Trophoblast cell (in vitro differentiated cells and primary cell): ENCODE measurements at places on chromosomes 1 and 21.

DNA sequence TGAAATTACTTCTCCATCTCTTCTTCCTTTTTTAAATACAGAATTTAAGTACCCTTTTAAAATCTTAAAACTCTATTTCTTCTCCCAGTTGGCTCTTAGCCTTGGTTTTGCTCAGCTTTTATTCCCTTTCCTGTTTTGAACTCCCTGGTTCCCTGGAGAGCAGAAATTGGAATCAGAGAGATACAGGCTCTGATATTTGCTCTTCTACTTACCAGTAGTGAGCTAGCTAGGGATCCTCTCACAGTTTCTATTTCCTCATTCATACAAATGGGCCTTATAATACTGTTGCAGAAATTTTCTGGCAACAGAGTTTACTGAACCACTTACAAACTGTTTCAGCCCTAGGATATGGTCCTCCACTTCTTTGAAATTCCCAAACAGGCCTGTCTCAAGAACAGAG lies 606.3 kb downstream of the NUF2 start:
- no peak for DNase-seq
- H3K27ac ChIP-seq, result no peak overlapping the region
- no peak overlapping the region for H3K4me3 ChIP-seq
- H3K4me1 ChIP-seq, result no peaks in the 10 kb centered on the region

DNA sequence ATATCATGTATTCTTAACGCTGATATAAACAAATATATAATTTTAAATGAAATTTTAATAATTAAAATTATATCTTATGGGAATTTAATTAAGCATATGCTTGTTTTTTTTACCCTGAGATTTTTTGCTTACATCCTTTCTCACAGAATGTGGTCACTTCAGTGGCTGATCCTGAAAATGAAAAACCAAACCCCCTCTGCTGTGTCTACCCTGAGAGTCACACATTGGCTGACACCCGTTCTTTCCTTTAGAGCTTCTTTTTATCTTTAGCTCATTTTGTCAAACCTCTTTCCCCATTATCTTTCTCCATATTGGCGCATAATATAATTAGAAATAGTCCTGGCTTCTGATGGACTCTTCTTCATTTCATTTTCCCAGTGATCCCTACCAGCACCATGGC lies 10.8 kb upstream of the CACYBP start:
- no peak overlapping the region for H3K4me3 ChIP-seq
- H3K36me3 ChIP-seq, result no peaks in the 10 kb centered on the region
- H3K27ac ChIP-seq, result no peak overlapping the region
- no peaks in the 10 kb centered on the region for H3K4me1 ChIP-seq

- no peaks in the 10 kb centered on the region for H3K4me1 ChIP-seq
- no peak overlapping the region for H3K4me3 ChIP-seq
- H3K36me3 ChIP-seq, result no peaks in the 10 kb centered on the region
- DNase-seq, result peak; percentile 0
- H3K27ac ChIP-seq, result no peak overlapping the region
These were observed 22.8 kb downstream of the PHC2 start for GRCh38 chr1:33408093-33408436.

DNA sequence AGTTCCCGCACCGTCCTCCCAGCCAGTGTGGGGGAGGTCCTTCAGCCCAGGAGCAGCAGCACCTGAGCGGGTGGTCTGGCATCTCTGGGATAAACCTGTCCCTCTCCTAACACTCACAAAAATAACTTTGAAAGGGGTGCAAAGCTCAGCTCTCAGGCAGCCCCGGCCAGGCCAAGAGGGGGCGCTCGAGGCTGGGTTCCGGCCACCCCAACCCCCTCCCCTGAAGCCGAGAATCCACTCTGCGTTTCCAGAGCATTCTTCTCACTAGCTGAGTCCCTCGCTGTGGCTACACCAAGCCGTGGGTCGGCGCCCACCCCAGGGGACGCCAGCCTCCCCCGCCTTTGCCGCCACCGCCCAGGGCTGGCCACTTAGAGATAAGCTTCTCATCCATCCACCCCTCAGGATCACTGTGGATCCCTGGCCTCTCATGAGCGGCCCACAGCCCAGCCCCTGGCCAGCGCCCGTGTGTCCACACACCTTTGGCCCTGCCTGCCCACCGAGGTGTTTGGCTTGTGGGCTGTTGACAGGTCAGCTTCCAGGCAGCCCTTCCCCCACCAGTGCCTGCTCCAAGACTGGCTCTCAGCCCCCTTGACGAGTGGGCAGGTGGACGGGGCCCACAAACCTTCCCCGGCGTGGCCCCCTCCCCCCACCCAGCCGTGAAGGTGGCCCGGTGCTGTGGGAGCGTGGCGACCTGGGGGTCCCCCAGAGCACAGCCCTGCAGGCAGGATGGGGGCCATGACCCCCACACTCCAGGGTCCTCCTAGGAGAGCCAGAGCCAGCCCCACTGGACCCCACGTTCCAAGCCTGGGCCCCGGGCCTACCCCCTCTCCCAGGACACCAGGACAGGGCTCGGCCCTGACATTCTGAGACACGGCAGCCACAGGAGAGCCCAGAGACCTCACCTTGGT lies 1.9 kb downstream of the FTCD start:
- H3K36me3 ChIP-seq, result no peaks in the 10 kb centered on the region
- DNase-seq, result no peak
- no peaks in the 10 kb centered on the region for H3K27me3 ChIP-seq
- H3K4me3 ChIP-seq, result no peak overlapping the region

GRCh38 chr1:55530749-55531478 lies 315.8 kb upstream of the USP24 start:
- H3K4me3 ChIP-seq, result no peak overlapping the region
- H3K27me3 ChIP-seq, result no peaks in the 10 kb centered on the region
- H3K27ac ChIP-seq, result no peak overlapping the region
- H3K4me1 ChIP-seq, result no peaks in the 10 kb centered on the region
- H3K36me3 ChIP-seq, result no peaks in the 10 kb centered on the region

GRCh38 chr1:60857851-60858250 lies 224.5 kb upstream of the NFIA start:
- no peaks in the 10 kb centered on the region for H3K27me3 ChIP-seq
- no peak overlapping the region for H3K4me3 ChIP-seq
- H3K36me3 ChIP-seq, result no peaks in the 10 kb centered on the region

DNA sequence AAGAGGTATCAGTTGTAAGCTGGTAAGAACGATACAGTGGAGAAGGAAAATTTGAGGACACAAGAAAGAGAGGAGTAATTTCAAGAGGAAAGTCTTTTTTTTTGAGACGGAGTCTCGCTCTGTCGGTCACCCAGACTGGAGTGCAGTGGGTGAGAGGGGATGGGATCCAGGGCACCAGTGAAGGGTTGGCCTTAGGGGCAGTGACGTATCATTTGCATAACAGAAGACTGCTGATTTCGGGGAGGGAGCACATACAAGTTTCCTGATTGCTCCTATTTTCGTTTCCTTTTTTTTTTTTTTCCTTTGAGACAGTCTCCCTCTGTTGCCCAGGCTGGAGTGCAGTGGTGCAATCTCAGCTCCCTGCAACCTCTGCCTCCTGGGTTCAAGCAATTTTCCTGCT lies 4.2 kb downstream of the S100A13 start:
- peaks cover 22% of the 10 kb centered on the region for H3K4me1 ChIP-seq
- H3K36me3 ChIP-seq, result peaks cover 15% of the 10 kb centered on the region
- no peak overlapping the region for H3K4me3 ChIP-seq
- no peak for DNase-seq
- no peaks in the 10 kb centered on the region for H3K27me3 ChIP-seq
- H3K27ac ChIP-seq, result no peak overlapping the region

GRCh38 chr1:246151796-246152434 lies 355.2 kb downstream of the SMYD3 start:
- no peaks in the 10 kb centered on the region for H3K36me3 ChIP-seq
- peaks cover under 1% of the 10 kb centered on the region for H3K4me1 ChIP-seq
- H3K4me3 ChIP-seq, result no peak overlapping the region
- peak overlapping the region; percentile 26 for H3K27ac ChIP-seq
- DNase-seq, result peak; percentile 29
- no peaks in the 10 kb centered on the region for H3K27me3 ChIP-seq
